MG63 (cell line): ENCODE measurements at places on chromosomes 11 and 22.

DNA sequence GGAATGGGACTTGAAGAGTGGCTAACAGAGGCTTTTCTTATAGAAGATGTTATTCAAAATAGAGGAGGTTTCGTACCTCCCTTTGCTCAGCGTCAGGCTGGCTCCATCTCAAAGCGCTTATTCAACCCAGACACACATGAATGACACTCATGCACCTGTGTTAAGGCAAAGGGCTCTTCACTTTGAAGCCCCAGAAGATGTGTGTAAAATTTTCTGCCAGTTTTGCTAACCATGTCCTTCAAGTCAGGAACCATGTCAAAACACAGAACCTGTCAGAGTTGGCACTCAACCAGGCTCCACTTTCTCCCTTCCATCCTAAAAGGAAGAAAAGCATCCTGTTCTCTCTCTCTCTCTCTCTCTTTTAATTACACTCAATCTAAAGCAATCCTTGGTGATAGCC lies 352.8 kb upstream of the NARS2 start:
- no peak for DNase-seq

- no peak for DNase-seq
These were observed 8.9 kb downstream of the TRPM5 start for GRCh38 chr11:2435288-2436012.

DNA sequence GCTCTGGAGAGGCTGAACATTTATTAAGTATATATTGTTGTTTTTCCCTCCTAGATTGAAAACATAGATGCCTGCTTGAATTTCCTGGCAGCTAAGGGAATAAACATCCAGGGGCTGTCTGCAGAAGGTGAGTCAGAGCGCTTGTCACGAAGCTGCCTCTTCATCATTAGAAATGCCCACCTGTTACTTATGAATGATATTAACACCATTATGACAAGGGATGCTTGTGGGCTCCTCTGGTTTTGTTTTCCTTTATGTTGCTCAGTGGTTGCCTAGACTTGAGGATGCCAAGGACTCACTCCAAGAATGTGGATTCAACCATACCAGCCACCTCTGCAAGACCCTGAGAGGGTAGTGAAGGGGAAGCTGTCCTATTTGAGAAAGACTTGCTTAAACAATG lies 156.2 kb downstream of the NAV2 start:
- DNase-seq: peak; percentile 51

GRCh38 chr11:114273071-114273470 lies 23.1 kb upstream of the NNMT start:
- DNase-seq: no peak

DNA sequence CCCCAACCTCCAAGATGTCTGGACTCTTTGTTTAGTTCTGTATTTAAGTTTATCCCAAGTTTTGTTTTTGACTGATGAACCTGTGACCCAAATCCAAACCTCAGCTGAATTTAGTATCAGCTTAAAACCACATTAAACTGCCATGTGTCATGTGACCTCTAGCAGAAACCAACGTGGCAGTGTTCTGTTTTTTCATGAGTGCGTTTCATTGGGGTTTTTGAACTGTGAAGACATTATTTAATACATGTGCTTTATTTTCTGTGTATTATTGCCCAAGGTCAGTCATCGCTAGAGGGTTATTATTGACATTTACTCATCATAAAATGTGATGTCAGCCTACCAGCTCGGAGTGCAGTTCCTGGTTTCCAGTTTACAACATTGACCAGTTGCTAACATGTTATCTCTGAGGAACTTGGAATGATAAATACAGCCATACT lies 1.8 kb downstream of the TLCD5 start:
- no peak for DNase-seq

- DNase-seq: no peak
These were observed 136.0 kb downstream of the LRRC4C start for GRCh38 chr11:41323446-41323845.

DNA sequence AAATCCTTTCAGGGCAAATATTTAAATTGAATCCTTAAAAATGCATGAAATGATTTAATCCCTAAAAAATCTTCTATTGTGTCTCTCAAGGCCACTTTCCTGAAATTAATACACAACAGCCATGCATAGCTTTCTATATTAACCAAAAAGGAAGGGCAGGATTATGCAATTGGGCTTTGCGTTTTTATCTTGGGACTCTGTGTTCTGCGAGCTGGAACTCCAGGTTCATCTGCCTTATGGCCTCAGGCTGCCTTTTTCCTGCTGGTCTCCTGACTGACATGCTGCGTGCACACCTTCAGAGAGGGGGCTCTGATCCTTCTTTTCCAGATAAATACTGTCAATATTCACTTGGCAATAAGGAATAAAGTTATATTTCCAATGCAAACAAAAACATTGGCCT lies 141.7 kb upstream of the GRIA4 start:
- no peak for DNase-seq

DNA sequence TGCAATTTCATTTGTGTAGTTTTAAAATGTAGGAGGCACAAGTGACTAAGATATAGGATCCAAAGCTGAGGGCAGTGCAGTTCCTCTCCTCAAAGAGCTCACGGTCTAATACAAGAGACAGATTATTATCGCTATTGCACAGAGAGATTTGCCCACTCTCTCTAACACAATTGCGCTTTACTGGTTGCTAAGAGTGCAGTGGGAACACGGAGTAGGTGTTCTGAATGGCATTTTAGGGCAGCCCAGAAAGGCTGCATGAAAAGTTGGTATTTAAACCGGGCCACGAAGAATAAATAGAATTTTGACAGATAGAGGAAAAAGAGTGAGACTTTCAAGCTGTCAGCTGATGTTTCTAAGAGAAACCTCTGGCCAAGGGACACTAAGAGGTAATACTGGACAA lies 79.5 kb downstream of the BLID start:
- no peak for DNase-seq
